ENCODE measurements at places on chromosomes 5 and 9.
A peak's percentile ranks its signal among the peaks of the same experiment; 100 is the strongest.

- DNase-seq: no peak
Measured at GRCh38 chr9:13661014-13661413, 381.5 kb upstream of the MPDZ start.

DNA sequence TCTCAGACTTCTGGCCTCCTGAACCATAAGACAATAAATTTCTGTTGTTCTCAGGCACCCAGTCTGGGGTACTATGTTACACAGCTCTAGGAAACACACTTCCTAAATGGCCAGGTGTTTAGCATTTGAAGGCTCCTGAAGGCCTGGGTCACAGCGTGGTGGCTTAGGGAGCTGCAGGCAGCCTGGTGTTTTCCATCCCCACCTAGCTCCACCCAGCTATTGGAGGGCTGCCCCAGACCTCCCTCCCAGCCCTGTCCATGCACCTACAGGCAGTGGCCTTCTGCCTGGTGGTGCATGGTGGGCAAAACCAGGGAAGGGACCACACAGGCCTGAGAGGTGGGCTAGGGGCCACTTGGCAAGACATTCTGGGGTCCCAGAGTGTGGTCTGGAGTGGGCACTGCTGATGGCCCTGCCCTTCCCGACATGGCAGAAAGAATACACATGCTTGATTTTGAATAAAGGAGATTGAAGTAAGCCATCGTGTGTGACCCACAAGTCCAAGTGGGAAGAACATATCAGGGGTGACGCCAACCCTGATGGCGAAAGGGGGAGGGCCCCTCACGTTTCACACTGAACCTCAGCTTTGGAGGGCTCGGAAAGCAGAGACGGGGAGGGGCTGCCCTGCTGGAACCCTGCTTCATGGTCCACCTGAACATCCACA is 1.3 kb upstream of the SUSD3 start:
- DNase-seq: no peak

DNA sequence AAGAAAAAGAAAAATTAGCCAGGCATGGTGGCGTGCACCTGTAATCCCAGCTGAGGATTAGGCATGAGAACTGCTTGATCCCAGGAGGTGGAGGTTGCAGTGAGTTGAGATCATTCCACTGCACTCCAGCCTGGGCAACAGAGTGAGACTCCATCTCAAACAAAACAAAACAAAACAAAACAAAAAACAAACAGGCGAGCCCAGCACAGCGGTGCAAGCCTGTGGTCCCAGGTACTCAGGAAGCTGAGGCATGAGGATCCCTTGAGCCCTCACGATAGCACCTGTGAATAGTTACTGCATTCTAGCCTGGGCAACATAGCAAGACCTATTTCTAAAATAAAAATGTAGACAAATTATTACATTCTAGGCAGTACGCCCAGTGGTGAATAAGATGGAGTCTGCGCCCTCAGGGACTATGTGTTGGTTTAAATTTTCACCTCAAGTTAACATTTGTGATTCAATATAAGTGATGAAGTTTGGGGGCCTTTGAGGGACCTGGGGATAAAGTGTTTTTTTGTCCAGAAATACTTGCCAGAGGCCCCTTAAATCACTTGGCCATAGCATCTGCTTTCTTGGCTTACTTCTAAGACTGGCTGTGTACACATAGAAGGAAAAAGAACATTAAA is 3.4 kb upstream of the GAPVD1 start:
- DNase-seq: no peak

DNA sequence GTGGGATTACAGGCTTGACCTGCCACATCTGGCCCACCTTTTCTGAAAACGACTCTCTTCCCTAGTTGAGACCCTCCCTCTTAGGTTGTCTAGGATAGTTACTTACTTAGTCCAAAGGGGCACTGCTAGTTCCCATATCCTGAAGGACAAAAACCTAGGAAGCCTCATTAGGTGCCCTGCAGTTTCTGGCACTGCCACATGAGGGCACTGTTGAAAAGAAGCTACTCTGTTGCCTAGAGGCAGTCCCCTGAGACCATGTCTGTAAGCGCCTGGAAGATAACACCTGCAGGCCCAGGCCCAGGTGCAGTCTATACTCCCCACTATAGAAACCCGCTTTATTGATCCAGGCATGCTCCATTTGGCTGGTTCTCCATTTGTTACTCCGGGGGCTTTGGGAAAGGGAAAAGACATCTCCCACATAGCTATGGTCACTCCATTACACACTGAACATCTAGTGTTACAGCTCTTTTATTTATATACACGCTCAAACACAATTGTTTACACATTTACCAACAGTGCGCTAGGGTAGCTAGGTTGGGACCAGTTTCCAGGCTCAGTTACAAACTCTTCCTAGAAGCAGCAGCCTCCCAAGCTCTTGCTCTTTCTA is 73.4 kb upstream of the PPARGC1B start:
- peak; percentile 27 for DNase-seq

DNA sequence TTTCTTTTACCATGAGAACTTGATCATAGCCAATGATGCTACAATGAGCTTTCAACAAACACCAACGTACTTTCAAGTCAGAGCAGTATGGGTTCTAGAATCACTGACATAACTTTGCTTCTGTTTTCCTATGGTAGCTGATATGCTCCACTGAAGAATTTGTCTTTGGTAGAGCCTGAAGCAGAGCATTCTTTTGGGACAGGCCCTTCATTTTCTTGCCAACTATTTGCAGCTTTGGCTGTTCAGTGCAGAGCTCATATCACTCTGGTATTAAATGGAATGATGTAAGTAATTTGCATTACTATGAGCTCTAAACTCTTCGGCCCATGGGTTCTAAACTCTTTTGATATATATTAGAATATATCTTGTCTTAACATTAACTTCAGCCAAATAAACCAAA is 51.8 kb upstream of the APC start:
- DNase-seq: no peak

DNA sequence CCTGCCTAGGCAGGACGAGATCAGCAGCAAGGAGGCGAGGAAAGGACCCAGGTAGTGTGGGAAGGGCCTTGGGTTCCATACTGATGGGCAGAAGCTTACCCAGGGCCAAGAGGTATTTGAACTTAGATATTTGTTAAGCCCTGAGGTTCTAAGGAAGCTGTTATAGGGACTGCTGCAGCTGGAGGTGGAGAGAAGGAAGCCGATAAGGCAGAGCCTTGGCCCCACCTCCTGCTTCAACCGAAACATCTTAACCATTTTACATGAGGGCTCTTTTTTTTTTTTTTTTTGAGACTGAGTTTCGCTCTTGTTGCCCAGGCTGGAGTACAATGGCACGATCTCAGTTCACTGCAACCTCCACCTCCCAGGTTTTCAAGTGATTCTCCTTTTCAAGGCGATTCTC is 8.6 kb upstream of the AQP3 start:
- DNase-seq: no peak

DNA sequence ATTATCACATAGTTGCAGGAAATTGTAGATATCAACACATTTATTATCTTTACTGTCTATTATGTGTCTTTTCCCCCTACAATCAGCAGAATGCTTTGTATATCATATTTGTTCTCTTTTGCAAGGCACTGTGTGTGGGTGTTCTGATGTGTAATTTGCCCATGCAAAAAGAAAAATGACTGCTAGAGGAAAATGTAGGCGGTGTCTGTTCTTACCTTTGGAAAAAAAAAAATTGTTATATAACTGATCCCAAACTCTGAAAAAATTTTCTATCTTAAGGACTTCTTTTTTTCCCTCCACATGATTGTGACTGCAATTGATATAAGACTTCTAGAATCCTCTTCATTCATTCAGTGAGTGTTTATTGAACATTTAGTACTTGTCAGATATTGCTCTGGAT is 24.5 kb downstream of the MRPS30 start:
- DNase-seq: no peak

DNA sequence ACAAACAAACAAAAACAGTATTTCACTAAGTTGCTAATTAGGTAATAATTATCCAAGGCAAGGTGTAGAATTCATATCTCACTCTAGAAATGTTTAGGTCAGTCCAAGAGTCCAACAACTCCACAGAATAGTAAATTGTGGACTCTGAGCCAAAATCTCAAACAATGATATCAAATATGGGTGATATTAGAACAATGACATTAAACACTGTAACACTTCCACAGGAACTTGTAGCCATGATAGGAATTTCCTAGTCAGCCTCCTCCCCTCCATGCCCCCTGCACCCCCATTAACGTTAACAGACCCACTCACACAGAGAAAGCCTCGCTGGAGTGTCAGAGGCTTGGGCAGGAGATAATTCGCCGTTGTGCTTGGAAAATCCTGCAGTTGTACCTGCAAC is 305.0 kb upstream of the PIK3R1 start:
- DNase-seq: no peak

GRCh38 chr5:123997462-123998215 is 485.7 kb downstream of the CSNK1G3 start:
- peak; percentile 35 for DNase-seq

- peak; percentile 83 for DNase-seq
Measured at GRCh38 chr5:14445576-14446290, 135.9 kb upstream of the OTULINL start.

DNA sequence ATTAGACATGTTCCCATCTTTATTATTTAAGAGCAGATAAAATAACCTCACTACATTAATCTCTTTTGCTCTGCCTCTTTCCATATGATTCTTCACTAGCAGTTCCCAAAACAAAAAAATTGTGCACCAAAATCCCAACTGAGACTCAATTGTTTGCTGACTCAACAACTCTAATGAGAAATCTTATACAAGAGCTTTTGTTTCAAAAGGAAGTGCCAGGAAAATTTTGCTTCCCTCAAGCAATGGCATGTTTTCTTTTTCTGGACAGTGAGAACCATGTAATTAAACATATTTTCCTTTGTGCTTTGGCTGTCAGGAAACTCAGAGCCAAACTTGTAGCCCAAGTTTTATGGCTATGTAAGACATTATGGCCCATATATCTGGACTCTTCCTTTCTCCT is 62.0 kb downstream of the TMC1 start:
- DNase-seq: no peak

DNA sequence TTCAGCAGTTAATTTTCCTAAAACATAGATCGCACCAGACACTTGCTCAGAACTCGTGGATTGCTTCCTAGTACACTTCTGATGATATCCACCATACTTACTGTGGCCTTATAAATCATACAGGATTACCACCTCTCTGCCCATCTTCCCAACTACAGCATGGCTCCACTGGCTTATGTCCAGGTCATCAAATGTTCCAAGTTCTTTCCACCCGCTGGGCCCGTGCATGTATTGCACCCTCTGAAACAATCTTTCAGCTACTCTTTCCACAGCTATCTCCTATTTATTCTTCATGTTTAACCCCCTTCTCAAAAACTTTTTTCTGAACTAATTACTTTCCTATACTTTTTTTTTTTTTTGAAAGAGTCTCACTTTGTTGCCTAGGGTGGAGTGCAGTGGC is 18.5 kb downstream of the FBXW2 start:
- DNase-seq: no peak

DNA sequence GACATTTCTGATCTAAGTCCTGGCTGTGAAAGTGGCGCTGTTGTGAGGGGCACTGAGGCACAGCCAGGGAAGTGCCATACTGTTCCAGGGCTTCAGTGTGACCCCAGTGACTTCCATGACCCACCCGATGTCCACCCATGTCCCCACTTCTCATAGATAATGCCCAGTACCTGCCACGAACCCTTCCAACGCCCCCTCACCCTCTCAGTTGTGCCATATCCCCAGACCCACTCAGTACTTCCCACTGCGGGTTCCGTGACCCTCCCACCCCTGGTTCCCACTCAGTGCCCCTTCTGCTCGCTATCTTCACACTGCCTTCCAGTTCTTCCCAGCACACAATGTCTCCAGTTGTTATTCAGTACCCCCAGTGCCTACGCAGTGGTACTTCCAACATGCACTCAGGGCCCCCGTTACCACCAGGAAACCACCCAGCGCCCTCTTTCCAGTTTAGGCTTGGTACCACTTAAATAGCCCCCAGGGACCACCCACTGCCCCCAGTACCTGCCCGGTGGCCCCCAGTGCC is 30.7 kb upstream of the PSD2 start:
- no peak for DNase-seq

DNA sequence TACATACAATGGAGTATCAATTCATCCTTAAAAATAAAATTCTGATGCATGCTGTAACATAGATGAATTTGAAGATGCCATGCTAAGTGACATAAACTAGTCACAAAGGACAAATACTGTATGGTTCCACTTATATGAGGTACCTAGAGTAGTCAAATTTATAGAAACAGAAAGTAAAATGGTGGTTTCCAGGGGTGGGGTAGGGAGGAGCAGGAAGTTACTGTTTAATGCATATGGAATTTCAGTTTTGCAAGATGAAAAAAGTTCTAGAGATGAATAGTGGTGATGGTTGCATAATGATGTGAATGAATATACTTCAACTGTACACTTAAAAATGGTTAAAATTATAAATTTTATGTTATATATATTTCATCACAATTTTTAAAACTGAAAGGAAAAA is 57.3 kb upstream of the FNIP1 start:
- no peak for DNase-seq

DNA sequence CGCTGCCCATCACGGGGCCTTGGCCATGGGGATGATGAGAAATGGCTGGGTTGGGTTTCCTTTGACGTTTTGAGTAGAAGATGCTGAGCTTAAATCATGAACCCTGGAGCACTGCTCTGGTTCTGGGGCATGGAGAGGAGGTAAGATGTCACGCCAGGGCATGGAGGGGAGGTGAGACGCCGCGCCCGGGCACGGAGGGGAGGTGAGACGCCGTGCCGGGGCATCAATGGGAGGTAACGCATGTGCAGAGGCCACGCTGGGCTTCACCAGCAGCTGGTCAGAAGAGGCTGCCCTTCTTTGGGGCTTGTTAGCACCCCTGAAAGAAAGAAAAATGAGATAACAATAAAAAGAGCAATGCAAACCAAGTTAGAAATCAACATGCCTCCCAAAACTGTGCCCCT is 322.5 kb upstream of the IRX4 start:
- no peak for DNase-seq

GRCh38 chr5:56446728-56447127 is 213.6 kb upstream of the ANKRD55 start:
- no peak for DNase-seq

- DNase-seq: no peak
Measured at GRCh38 chr5:72074251-72074650, 33.0 kb upstream of the MAP1B start.

DNA sequence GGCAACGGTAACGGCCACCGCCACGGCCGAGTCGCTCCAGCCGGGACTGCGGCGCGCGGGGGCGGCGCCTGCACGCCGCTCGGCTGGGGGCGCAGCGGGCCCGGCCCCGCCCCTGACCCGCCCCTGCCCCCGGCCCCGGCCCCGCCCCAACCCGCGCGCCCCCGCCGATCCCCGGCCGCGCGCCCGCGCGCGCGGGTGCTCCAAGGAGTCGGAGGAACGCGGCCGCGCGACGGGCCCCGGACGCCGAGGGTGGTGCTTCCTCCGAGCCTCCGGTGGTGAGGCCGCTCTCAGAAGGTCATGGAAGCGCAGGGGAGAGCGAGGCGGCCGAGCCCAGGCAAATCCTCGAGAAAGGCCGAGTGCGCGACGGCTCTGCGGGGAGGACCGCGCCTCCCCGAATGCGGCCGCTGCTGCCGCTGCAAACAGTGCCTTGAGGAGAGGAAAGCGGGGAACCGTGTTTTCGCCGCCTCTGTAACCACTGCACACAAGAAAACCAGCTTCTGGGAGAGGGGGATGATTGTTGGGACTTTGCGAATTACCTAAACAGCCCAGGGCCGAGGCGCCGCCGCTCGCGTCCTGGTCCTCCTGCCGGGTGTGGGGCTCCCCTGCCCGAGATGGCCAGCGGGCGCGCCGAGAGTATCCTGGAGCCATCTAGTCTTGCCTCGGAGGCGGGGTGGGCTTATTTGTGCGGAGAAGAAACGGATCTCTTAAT is at the start of gene LIFR:
Gene LIFR, minus strand, starts transcription at position 48 of the 709 bp plus-strand sequence. CDS start 25,999 bp downstream, outside the sequence.
- peak; percentile 85 for DNase-seq
